Fibroblast of skin of right quadriceps (primary cell): ENCODE measurements at places on chromosomes 3 and 15.
A peak's percentile ranks its signal among the peaks of the same experiment; 100 is the strongest.

- DNase-seq, result no peak
Observed at GRCh38 chr15:100254285-100254684, 87.5 kb downstream of the ADAMTS17 start.

GRCh38 chr3:128100638-128101037 is 23.0 kb downstream of the RUVBL1 start:
- DNase-seq, result no peak

DNA sequence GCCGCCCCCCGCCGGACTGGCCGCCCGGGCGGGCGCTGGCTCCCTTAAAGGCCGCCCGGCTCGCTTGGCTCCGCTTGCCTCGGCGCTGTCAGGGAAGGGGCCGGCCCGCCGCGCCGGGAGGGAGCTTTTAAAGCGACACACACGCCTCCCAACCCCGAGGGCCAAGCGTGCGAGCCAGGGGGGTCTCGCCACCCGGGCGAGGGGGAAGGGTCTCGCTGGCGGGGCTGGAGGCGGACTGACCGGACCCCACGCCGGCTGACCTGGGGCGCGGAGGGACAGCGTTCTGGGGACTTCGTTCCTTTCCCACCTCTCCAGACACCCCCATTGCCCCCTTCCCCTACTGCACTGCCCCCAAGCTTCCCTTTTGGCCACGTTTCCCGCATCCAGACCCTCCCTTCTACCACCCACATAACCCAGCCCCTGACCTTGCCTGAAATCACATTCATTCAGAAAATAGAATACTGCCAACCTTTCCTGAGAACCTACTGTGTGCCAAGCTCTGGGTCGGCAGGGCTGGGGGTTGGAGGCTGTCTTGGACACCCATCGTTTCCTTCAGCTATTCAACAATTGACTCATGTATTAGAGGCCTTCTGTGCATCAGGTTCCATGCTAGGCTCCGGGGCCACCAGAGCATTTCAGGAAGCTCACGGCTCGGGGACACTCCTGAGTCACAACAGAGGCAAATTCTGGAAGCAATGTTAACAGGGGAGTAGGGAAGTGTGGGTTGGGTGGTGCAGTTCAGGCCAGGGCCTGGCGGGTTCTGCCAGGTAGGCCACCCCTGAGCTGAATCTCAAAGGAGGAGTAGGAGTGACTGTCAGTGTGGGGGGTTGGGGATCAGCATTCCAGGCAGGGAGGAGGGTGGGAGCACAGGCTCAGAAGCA is at the start of gene INSYN1:
Gene INSYN1 (minus strand): TSS at position 102 of the 881 bp plus-strand sequence. CDS start 2,221 bp downstream, outside the sequence.
- peak; percentile 39 for DNase-seq

DNA sequence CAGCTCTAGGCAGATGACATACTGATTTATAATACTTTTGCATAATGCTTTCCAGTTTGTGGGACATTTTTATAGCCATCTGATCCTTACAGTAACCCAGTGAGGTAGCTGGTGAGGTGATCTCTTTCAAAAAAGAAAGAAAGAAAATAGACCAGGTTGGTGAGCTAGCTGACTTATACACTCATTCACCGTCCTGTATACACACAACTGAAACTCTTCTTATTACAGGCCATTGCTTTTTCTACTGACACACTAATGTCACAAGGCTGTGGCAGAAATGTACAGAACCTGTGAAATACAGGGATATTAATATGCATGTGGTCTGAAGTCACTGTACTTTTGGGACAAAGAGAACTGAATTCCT is 150.2 kb upstream of the BHLHE40 start:
- no peak for DNase-seq

DNA sequence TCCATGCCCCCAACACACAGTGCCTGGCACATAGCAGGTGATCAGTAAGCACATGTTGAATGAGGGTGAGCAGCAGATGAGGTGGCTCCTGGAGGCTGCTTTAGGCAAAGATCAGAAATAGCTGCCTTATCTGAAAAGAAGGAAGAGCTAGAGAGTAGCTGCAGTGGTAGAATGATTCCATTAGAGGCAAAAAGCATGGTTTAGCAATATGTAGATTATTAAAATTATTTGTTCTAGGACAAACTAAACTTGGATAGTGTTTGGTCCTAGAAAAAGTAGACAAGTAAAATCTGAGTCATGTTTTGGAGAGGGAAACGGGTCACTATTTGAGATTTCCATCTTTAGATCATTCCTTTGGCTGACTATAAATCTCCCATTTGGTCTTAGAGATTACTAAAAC is 32.1 kb downstream of the KIF7 start:
- no peak for DNase-seq

DNA sequence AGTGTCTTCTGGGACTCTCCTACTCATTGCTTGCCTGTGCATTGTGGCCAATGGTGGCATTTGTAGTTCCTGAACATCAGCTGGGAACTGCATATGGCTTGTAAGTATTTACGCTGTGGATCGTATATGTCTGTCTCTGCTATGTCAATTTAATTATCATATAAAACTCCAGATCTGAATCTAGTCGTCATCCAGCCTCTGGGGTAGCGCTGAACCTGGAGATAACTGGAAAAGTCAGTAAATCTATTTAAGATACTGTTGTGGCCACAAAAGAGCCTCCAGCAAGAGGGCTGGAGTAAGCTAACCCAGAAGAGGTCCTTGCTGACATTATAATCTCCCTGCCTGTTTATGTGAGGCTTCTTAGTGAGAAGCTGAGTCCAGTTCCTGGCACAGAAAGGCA is 21.6 kb downstream of the MFSD1 start:
- DNase-seq, result no peak

DNA sequence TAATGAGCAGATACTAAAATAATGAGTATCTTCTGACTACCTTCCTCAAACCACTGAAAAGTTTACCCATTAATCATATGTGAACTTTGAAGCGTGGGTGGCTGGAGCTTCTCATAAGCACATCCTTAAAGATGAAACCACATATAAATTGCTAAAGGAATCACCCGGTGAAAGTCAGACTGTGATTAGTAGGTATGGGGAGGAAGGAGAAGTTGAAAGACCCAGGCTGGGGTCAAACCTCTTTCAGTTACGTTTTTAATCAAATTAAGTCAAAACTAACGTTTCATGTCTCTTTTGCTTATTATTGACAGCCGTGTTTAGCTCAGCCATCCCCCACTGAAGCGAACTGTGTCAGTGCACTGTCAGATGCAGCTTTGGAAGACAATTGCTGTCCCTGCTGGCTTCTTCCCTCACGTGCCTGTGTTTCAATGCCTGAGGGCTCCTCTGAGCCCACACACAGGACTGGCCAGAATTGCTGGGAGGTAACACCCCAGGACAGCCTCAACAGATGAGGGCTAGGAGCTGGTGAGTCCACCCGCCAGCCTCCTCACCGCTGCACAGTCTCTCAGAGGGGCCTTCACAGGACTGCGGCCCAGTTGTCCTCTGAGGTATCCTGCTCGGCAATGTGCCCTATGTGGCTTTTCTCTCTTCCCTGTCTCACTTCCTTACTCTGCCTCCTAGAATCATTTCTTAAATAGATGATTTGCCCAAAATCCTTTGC is 29.3 kb upstream of the SH3BP5 start:
- peak; percentile 69 for DNase-seq

- DNase-seq, result no peak
Observed at GRCh38 chr15:101523560-101523940, 34.0 kb upstream of the PCSK6 start.

DNA sequence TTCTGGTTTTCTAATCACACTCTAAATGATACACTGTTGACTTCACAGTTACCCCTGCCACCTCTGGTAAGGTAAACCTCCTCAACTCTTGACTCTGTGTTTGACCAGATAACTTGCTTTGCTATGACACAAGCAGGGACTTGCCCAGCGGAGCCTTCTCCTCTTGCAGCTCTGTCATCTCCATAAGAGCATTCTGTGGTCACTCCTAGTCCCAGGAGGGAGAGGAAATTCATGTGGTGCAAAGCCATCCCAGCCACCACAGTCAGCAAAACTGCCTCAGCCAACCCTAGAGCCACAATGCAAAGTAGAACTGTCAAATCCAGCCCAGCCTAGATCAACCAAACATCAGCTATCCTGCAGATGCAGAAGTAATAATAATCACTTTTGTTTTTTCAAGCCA is 144.7 kb upstream of the GADL1 start:
- DNase-seq, result no peak

DNA sequence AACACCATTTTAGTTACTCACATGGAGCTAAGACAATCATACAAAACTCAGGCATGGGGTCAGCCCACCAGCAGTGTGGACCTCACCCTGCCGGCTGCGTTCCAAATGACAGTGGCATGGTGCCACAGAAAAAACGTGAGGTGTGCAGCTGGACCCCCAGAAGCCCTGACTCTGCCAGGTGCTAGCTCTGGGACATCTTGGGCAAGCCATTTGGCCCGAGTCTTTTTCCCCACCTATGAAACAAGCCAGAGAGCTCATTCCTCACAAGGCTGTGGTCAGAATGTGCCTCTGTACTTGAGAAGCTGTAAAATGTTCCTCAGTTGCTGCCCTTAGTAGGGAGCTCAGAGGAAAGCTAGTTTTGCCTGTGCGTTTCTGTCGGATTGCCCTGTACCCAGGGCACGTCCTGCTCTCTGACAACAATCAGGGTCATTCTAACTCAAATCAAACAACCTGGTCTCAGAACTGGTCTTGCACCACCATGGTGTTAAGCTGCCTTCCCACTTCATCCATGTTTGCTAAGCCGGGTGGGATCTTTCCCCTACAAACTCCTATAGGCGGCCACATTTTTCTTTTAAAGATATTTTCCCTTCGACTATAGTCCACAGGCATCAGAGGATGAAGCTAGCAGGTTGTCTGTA is 44.9 kb downstream of the LIPC start:
- DNase-seq, result no peak

- DNase-seq, result no peak
Observed at GRCh38 chr3:184751204-184752040, 39.6 kb upstream of the MAGEF1 start.

DNA sequence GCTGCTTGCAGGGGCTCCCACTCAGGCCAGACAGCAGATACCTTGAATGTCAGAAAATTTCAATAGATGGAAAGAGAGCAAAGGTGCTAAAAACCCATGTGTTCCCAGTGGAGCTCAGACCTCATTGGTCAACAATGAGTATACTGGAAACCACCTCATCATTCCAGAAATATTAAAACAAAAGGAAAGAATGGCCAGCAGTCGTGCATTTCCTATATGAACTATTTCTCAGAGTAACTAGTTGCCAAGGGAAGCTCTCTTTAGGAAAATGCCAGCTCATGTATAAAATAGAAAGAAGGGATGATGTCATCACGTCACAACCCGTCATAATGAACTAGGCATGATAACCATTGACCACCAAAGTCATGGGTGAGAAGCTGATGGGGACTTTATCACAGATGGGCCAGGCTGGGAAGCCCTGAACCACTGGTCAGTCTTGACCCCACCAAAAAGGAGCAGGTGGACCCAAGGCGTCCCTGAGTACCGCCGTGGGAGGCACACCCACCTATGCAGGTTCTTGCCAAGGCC is 17.5 kb downstream of the DNAJB8 start:
- DNase-seq, result no peak

DNA sequence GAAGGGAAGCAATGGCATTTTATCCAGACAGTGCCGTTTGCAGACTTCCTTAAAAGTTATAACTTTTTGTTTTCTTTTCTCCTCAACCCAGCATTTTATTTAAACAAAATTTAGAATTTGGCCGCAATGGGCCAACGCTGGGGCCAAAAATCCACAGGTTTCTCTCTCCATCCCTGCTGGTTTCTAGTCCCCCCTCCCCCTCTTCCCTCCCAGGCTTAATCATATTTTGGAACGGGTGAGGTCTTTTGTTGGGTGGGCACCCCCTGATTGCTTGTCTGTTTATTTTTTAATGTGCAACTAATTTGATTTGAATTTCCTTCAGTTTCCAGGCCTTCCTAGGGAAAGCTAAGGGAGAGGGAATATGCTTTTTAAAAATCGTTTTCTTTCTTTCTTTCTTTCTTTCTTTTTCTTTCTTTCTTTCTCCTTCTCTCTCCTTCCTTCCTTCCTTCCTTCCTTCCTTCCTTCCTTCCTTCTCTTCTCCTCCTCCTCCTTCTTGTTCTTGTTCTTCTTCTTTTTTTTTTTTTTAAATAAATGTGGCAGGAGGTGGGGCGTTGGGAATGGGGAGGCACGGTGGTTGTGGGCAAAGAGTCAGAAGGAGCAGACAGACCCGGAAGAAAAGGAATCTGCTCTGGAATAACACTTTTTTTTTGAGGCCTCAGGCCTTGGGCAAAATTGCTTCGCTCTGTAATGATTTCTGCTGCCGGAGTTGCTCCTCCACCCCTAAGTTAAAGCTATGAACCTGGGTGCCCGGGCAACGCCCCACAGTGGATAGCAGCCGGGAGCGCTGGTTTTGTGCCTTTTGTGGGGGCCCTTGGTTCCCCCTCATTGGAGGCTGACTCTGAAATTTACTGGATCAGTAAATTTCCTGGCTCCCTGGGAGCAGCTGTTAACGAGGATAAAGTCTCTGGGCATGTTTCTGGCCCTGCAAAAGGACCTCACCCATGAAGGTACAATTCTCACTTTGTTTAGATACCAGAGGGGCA is 1.9 kb downstream of the FNDC3B start:
- peak; percentile 63 for DNase-seq
